ENCODE measurements at places on chromosomes 6 and 20.

DNA sequence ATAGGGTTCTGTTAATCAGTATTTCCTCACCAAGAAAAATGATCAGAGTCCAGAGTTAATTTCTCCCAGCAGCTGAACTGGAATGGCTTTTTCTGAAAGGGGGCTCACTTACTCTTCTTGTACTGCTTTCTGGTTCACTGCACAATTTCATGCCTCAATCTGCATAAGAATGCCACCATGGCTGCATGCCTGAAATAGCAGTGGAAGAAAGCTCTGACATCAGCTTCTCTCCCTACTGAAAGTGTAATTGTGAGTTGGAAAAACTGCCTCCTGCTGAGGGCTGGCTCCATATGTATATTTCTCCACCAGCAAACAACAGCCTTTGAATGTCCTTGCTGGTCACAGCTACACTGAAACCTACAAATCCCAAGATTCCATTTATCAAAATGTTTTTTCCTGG lies 1027.2 kb upstream of the GJE1 start:
- DNase-seq, result no peak

DNA sequence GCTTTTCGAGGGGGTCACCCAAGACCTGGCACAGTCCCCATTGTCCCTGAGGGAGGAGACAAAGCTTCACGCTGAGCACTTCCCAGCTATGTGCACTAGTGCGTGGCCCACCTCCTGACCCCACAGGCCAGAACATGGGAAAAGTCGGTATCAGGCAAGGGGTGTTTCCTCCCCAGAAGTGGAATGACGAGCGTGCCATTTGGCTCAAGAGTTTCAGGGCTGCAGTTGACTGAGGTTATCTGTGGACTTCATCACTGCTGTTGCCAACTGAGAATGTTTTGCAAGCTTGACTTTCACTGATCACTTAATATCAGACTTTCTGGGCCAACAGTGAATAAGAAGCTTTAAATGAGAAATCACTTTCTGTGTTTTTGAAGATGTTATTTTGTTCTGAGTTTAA lies 137.0 kb upstream of the AFDN start:
- DNase-seq, result no peak

DNA sequence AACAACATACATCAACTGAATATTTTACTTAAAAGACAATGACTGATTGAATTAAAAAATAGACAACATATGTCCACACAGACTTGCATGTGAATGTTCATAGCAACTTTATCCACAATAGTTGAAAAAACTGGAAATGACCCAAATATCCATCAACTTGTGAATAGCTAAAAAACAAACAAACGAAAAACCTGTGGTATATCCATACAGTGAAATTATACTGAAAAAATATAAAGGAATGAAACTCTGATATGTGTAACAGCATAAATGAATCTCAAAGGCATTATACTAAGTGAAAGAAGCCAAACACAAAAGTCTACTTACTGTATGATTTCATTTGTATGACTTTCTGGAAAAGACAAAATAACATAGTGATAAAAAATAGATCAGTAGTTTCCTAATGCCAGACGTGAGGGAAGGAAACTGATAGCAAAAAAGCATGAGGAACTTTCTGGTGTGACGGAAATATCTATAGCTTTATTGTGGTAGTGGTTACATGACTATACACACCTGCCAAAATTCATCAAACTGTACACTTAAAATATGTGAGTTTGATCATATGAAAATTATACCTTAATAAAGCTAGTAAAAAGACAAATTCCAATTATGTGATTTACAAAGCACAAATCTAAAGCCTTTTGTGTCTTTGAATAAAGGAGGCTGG lies 123.2 kb downstream of the BACH2 start:
- no peak for DNase-seq

DNA sequence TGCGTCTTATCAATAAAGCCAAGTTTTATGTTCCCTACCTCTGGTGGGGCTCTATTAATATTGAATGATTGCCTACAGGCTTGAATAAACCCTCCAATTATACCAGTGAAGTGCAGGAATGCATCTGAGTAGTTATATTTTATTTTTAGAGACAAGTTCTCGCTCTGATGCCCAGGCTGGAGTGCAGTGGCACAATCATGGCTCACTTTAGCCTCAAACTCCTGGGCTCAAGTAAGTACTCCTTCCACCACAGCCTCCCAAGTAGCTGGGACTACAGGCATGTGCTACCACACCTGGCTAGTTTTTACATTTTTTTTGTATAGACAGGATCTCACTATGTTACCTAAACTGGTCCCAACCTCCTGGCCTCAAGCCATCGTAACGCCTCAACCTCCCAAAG lies 26.1 kb upstream of the UBE2J1 start:
- no peak for DNase-seq

GRCh38 chr20:14055127-14055742 lies 59.9 kb downstream of the MACROD2 start:
- DNase-seq, result peak; percentile 26

DNA sequence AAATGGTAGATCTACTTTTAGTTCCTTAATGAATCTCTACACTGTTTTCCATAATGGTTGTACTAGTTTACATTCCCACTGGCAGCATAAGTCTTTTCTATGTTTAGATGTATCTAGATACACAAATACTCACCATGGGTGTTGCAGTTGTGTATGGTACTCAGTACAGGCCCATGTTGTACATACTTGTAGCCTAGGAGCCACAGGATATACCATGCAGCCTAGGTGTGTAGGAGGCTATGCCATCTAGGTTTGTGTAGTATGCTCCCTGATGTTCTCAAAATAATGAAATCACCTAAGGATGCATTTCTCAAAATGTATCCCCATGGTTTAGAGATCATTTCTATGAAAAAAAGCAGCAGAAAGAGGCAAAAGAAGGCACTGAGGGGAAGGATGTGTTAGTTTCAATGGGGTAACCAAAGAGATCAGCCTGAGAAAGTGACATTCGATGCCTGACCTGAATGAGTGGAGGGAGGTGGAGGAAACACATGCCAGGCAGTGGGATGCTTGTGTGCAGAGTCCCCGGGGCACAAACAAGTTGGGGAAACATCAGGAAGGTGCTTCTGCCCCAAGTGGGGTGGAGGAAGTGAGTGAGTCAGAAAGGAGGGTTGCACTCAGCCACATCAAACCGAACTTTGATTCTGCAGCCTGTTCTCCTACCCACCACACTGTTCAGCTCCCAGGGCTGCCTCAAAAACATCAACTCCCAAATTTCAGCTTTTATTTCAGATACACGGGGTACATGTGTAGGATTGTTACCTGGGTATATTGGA lies 191.2 kb downstream of the ZNF217 start:
- DNase-seq, result no peak

GRCh38 chr6:105174512-105174911 lies 5.3 kb downstream of the POPDC3 start:
- no peak for DNase-seq

- no peak for DNase-seq
Observed at GRCh38 chr20:43186312-43186711, 3.4 kb downstream of the PTPRT start.
